ENCODE measurements at places on chromosomes 16 and 17. TPM values are rescaled to one million over a fixed set of nuclear protein-coding genes. Genes with fewer than 3 reads are reported as not detected.

Gene EPX
- not detected for total RNA-seq

Gene SLC16A13
- 4.1 TPM for total RNA-seq

Gene BRIP1
- 7.4 TPM for total RNA-seq

Gene VASN
- 12.6 TPM for total RNA-seq

Gene MEFV
- 0.08 TPM for total RNA-seq

Gene FBXL20
- total RNA-seq, result 3.9 TPM

Gene CHST5
- total RNA-seq, result not detected

Gene EME1
- 2.1 TPM for total RNA-seq

Gene NPIPB13
- not detected for total RNA-seq

Gene CD300A
- total RNA-seq, result not detected

Gene ATF7IP2
- total RNA-seq, result 3.1 TPM

Gene EXOC3L1
- total RNA-seq, result 0.08 TPM

Gene CLEC10A
- not detected for total RNA-seq

Gene ICAM2
- 0.16 TPM for total RNA-seq

Gene GRAP
- not detected for total RNA-seq
